ENCODE measurements at places on chromosomes 7 and 10. TPM values are rescaled to one million over a fixed set of nuclear protein-coding genes. Genes with fewer than 3 reads are reported as not detected.

TUBB8 gene
- not detected for total RNA-seq

AP5Z1 gene
- total RNA-seq: 19.8 TPM

VSTM4 gene
- 0.26 TPM for total RNA-seq

ANKRD30A gene
- not detected for total RNA-seq

LIPJ gene
- not detected for total RNA-seq

HELLS gene
- 69.5 TPM for total RNA-seq

ASAH2B gene
- 2.3 TPM for total RNA-seq

CPA2 gene
- total RNA-seq: not detected

AKR1D1 gene
- not detected for total RNA-seq

GIMAP8 gene
- total RNA-seq: 104 TPM

IRF5 gene
- 0.18 TPM for total RNA-seq
